ENCODE measurements at places on chromosomes 4 and X.

GRCh38 chr4:13656569-13657405, 29.3 kb upstream of the BOD1L1 start:
- DNase-seq = peak; percentile 38

DNA sequence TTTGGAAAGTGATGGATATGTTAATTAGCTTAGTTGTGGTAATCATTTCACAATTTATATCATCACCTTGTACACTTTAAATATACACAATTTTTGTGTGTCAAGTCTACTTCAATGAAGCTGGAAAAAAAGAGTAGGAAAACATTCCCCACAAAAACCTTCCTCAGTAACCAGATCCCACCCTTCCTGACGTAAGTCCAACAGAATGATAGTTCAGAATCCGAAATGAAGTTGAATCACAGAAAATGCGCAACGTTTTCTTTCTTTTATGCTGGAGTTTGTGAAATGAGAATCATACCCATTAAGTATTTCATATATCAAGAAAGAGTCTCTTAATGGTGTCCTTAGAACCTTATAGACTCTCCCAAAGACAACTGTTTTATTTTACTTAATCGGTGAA, 292.9 kb downstream of the USP46 start:
- DNase-seq = no peak

DNA sequence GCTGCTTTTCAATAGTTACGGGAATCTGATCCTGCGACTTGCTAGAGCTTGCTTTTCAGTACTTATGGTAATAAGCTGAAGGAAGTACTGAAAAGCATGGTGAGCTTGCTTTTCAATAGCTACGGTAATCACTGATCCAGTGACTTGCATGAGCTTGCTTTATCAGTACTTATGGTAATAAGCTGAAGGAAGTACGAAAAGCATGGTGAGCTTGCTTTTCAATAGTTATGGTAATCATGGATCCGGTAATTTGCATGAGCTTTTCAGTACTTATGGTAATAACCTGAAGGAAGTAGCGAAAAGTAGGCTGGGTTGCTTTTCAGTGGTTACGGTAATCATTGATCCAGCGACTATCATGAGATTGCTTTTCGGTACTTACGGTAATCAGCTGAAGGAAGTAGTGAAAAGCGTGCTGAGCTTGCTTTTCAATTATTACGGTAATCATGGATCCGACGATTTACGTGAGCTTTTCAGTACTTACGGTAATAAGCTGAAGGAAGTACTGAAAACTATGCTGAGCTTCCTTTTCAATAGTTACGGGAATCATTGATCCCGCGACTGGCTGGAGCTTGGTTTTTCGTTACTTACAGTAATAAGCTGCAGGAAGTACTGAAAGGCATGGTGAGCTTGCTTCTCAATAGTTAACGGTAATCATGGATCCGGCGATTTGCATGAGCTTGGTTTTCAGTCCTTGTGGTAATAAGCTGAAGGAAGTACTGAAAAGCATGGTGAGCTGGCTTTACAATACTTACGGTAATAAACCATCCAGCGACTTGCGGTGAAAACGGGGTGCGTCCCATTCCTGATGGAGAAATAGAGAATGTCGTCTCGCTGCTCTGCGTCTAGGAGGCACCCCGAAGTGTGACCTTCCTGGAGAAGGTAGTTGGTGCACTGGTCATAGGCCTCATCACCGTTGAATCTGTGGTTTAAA, 6.5 kb downstream of the CRLF2 start:
- DNase-seq = peak; percentile 11

DNA sequence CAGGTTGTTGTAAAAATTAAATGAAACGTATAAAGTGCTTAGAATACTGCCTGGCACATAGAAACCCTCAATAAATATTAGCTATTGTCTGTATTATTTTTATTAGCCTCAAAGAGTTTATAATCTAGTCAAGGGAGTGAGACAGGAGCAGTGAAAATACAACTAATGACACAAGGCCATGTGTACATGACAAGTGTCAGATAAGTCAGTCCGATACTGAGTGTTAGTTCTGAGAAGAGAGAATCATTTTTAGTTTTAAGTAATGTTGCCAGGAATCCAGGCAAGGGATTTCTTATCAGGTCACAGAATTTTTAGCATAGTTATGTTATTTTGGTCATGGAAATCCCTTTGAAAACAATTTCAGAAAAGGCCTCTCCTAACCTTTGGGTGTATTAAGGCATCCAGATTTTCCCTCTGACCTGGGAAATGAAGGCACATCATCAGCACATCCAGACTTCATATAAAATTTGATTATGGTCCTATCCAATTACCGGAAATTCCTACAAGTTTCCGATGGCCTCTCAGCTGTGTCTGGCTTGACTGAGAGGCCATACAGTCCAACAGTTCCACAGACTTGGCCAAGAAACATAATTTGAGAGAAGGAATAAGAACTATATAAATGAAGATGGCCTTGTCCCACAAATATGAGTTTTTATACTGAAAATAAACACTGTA, 35.7 kb downstream of the PPARGC1A start:
- DNase-seq = no peak
